Activated CD4-positive, alpha-beta T cell treated with anti-CD3 and anti-CD28 coated beads, Interleukin-2, amount 50 U/mL, for 24 hours (primary cell): ENCODE measurements at places on chromosomes 6 and 20.

GRCh38 chr6:72792692-72793091, 170.8 kb downstream of the KCNQ5 start:
- no peak for DNase-seq

DNA sequence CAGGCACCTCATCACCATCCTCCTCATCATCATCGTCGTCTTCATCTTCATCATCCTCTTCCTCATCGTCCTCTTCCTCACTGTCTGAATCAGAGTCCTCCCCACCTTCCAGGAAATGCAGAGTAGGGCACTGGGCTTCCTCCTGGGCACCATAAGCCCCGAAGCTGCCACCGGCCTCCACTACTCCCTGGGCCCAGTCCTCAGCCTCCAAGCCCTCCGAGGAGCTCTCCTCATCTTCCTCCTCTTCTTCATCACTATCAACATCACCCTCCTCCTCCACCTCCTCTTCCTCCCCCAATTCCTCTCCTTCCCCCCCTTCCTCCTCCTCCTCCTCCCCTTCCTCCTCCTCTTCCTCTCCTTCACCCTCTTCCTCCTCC, 1.7 kb downstream of the CENPB start:
- no peak for DNase-seq

- DNase-seq: no peak
Measured at GRCh38 chr6:85923013-85923430, 280.3 kb upstream of the SYNCRIP start.

- no peak for DNase-seq
Measured at GRCh38 chr6:62441182-62441581, 155.2 kb upstream of the KHDRBS2 start.
